Activated B cell treated with CpG ODN at 0.5 μM for 24 hours (primary cell): ENCODE measurements at places on chromosomes 4 and X.

DNA sequence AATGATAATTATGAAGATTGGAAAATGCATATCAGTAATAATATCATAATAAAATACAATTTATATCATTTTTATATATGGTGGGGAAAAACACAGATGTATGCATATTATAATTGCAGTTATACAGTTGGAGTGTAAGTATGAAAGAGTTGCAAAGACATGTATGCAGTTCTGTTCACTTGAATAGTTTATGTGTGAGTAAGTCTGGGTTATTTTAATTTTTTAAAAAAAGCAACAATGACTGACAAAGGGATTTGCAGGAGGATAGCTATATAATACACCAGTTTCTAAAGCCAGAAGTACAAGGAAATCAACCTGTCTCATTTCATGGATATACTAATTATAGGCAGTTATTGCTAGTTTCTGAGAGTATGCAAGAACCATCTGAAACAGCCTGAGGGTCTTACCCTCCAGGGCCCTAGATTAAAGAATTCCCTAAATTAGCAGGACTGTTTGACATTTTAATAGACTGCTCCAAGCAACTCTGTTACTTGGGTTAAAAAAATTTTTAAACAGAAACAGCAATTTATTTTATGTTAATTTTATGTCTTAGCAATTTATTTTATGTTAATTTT is 40.2 kb downstream of the FAM114A1 start:
- H3K4me3 ChIP-seq = no peak overlapping the region
- H3K36me3 ChIP-seq = no peaks in the 10 kb centered on the region
- no peak overlapping the region for H3K27ac ChIP-seq
- H3K4me1 ChIP-seq = peaks cover 2% of the 10 kb centered on the region

DNA sequence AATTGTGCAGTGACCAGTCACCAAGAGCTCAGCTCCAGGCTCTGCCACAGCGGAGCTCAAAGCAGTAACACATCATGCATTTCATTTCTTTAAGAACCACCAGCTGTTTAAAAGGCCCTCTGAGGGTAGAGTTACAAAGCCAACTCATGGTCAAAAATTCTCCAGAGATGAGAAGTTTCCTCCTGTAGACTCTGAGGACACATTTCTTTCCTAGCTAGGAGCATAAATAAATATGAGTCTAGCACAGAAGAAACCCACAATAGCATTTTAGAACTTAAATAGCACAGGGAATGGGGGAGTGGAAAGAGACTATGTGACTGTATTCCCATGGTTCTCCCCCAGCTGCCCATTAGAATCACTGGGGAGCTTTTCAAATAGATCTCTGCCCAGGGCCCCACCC is 6.5 kb upstream of the CRMP1 start:
- H3K27me3 ChIP-seq = peaks cover 14% of the 10 kb centered on the region
- H3K27ac ChIP-seq = no peak overlapping the region

DNA sequence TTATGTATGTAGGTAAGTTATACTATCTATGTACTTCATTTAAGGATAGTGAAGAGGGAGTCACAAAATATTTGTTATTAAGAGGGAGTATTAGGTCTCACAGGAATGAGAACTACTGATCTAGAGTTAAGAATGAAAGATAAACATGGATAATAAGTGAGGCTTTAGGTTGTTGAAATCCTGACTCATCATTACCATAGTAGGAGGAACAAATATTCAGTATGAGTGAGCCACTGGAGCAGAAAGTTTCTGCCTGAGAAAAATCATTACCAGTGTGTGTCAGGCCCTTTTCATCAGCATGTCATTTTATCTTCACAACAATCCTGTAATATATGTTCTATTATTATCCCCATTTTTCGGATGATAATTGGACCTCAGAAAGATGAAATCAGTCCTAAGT is 27.2 kb upstream of the IGSF1 start:
- DNase-seq = no peak
- H3K27me3 ChIP-seq = no peaks in the 10 kb centered on the region
- H3K4me3 ChIP-seq = no peak overlapping the region
- H3K27ac ChIP-seq = no peak overlapping the region
- no peaks in the 10 kb centered on the region for H3K4me1 ChIP-seq

DNA sequence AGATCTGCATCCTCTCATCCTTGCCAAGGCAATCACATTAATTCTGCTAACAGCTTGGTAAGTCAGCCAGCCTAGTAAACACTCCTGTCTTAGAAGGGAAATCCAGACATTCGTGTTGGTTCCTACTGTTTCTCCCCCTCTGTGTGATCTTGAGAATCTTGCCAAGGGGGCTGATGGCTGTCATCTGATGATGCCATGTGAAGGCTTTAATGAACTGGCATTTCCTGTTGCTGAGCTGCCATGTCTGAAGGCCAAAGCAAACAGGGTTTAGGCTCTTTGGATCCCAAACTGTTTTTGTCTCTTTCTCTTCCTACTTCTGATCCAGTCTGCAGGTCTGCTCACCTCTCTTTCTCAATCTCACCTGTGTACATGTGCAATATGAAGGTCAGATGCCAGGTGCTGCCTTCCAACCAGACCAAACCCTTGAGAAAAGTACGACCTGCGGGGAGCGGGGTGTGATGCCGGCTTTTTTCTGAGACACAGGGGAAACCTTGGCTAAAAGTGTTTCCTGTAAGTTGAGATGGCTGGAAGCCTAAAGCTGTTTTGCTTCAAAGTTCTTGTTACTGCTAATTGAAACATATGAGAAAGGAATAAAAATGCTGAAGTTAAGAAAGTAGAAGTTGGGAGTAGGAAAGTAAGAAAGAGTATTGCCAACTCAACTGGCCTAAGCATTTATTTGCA is 532.9 kb downstream of the ANKRD50 start:
- no peaks in the 10 kb centered on the region for H3K4me1 ChIP-seq
- H3K27me3 ChIP-seq = no peaks in the 10 kb centered on the region
- no peak for DNase-seq
- H3K4me3 ChIP-seq = no peak overlapping the region
- H3K36me3 ChIP-seq = no peaks in the 10 kb centered on the region
- no peak overlapping the region for H3K27ac ChIP-seq

DNA sequence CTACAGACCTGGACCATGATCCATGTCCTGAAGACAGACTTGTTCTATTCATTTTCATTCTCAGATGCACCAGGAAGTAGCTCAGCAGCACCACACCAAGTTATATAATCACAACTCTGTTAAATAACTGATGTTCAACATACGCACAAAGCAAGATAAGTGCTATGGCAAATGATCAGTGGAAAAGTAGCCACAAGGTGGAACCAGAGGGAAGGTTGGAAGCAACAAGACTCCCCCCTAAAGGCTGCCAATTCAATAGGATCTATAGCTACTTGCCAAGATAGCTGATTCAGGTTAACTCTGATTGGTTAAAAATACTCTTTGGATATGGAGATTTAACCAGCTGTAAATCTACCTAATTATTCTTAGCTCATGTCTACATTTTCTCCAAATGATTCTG is 23.7 kb upstream of the FAM47B start:
- H3K27me3 ChIP-seq = no peaks in the 10 kb centered on the region
- no peak overlapping the region for H3K27ac ChIP-seq
- no peak overlapping the region for H3K4me3 ChIP-seq
- no peaks in the 10 kb centered on the region for H3K36me3 ChIP-seq

DNA sequence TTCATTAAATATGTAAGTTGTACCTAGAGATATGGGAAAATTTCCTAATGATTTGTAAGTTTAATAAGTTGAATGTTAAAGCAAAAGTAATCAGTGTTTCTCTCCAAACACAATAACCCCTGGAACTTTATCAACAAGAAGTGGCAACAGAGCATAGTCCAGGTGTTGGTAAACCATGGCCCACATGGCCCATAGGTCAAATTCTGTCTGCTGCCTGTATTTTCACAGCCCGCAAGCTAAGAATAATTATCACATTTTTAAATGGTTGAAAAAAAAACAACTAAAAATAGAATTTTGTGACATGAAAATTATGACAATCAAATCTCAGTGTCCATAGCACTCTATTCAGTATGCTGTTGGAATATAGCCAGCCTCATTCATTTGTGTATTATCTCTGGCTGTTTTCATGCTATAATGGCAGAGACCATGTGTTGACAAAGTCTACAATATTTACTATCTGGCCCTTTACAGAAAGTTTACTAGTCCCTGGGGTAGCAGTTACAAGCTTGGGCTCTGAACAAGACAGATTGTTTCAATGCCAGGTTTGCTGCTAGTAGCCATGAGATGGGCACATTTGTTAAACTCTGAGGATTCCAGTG is 395.8 kb downstream of the GASK1B start:
- no peaks in the 10 kb centered on the region for H3K4me1 ChIP-seq
- no peak overlapping the region for H3K4me3 ChIP-seq
- no peak for DNase-seq
- no peaks in the 10 kb centered on the region for H3K36me3 ChIP-seq
- H3K27ac ChIP-seq = no peak overlapping the region
- no peaks in the 10 kb centered on the region for H3K27me3 ChIP-seq
